ENCODE measurements at places on chromosomes 5 and 9.

- DNase-seq = no peak
Observed at GRCh38 chr5:96943799-96944198, 7.9 kb downstream of the LNPEP start.

- no peak for DNase-seq
Observed at GRCh38 chr9:23117616-23118015, 671.0 kb downstream of the DMRTA1 start.

DNA sequence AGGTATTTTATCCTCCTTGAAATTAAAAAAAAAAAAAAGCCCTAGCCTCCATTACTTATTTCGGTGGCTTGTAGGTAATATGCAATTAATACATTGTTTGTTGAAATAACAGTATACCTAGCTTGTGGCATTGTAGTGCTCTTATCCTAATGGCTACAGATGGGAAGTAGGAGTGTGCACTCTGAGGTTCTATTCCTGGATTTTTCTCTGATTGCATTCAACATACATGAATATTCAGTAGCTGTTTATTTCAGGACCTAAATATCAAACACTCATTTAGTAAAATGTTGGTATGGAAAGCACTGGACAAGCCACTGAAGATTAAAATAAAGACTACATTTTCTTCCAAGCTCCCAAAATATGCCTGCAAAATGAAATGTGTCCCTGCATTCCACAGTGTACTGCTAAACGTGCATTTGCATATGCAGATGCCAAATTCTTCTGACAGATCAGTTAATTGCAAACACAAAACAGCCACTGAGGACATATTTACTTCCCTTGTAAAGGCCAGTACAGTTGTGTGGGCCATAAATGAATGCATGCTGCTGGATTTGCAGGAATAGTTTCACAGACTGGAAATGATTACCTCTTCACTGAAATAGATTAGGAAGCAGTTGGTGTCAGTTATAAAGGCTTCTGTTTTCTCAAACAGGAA lies 826.1 kb downstream of the PRELID2 start:
- no peak for DNase-seq

- DNase-seq = no peak
Observed at GRCh38 chr5:51389577-51390463, 6.6 kb downstream of the ISL1 start.

- no peak for DNase-seq
Observed at GRCh38 chr9:79189511-79189924, 382.2 kb upstream of the TLE4 start.

DNA sequence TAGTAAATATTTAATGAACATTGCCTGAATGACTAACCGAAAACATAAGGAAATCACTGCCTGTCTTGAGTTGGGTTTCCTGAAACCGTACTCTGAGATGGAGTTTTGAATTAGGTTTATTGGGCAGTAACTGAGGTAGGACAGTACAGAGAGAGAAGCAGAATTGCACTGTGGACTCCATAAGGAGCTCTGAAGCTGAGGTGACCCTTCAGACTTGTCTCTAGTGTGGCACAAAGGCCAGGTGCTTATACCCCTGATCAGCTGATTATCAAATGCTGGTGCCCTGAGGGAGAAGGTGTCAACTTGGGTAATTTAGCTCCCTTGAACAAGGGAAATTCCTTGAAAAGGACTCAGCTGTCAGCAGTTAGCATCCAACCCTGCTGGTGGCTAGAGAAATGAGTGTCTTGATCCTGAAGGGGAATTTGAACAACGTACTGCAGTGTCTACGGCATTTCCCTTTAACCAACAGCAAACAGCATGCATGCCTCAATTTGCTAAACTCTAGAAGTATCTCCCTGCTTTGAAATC lies 135.0 kb upstream of the SMARCA2 start:
- DNase-seq = no peak

- no peak for DNase-seq
Observed at GRCh38 chr9:109801484-109801883, 21.5 kb downstream of the PALM2AKAP2 start.

DNA sequence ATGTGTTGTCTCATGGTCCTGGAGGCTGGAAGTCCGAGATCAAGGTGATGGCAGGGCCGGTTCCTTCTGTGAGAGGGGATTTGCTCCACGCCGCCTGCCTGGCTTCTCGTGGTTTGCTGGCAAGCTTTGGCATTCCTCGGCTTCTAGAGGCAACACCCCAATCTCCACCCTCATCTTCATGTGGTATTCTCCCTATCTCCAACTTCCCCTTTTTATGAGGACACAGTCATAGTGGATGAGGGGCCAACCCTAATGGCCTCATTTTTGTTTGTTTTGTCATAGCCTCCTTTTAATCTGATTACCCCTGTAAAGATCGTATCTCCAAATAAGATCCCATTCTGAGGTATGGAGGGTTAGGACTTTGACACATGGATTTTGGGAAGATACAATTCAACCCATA lies 41.7 kb upstream of the CLK4 start:
- DNase-seq = no peak

GRCh38 chr9:87285183-87285850 lies 212.3 kb upstream of the DAPK1 start:
- DNase-seq = no peak

DNA sequence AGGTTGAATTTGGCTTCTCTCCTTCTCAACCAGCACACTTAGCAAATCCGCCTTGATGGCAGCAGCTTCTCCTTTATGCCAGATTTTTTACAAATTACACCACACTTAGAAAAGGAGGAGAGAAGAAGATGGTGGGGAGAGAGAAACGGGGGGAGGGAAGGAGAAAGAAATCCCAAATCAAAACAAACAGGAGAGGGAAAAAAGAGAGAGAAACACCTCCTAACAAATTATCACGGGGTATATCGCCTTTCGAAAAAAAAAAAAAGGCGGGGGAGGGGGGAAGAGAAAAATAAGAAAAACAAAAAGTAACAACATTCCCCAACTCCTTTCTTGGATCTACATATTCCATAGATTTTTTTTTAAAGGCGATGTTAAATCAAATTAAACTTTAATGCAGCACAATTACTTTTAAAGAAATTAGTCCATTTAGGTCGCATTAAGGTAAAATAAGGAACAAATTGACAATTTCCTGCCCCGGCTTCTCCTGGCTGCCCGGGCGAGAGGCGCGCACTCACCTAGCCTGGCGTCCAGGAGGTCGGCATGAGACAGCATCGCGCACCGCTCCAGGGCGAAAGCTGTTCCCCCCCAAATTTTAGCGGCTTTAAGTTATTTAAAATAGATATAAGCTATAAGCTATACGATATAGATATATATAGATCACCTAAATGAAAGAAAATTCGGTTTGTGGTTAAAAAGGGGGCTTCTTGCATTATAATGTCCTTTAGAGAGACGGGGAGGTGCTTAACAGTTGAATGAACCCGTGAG lies at the start of gene OTP:
TSS of gene OTP (minus strand) at position 716 of the 765 bp plus-strand sequence. CDS start at position 552, 164 bp downstream.
- no peak for DNase-seq

GRCh38 chr9:137710704-137711103 lies 91.9 kb downstream of the EHMT1 start:
- DNase-seq = no peak

GRCh38 chr5:170293273-170293672 lies 4.3 kb downstream of the LCP2 start:
- peak; percentile 29 for DNase-seq

DNA sequence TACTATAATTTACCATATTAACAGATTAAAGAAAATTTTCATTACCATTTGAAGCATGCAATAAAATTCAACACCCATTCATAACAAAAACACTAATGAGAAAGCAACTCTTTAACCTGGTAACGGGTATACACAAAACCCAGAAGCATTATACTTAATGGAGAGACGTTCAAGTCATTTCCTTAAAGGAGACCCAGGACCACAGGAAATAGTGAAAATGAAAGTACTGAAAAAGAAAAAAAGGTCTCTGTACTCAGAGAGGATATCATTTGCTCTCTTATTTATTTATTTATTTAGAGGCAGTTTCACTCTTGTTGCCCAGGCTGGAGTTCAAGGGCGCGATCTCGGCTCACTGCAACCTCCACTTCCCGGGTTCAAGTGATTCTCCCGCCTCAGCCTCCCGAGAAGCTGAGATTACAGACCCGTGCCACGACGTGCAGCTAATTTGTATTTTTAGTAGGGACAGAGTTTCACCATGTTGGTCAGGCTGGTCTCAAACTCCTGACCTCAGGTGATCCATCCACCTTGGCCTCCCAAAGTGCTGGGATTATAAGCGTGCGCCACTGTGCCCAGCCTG lies 61.6 kb downstream of the SETX start:
- no peak for DNase-seq

- no peak for DNase-seq
Observed at GRCh38 chr5:150779397-150780186, 1.0 kb downstream of the SMIM3 start.

- no peak for DNase-seq
Observed at GRCh38 chr5:14286574-14287421, 143.7 kb downstream of the TRIO start.

- DNase-seq = no peak
Observed at GRCh38 chr5:166436872-166437271, 1854.6 kb upstream of the WWC1 start.

- DNase-seq = no peak
Observed at GRCh38 chr5:5183933-5184332, 43.8 kb downstream of the ADAMTS16 start.

- no peak for DNase-seq
Observed at GRCh38 chr5:104015765-104016164, 453.2 kb upstream of the NUDT12 start.

DNA sequence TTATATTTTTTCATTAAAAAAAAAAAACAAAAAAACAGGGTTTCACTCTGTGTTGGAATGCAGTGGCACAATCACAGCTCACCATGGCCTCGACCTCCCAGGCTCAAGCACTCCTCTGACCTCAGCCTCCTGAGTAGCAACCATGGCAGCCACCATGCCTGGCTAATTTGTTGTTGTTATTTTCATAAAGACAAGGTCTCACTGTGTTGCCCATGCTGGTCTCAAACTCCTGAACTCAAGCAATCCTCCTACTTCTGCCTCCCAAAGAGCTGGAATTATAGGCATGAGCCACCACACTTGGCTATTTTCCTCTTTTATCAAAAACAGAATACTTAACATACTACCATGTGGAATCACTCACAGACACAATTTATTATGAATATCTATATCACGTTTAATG lies 46.7 kb downstream of the UBAP2 start:
- DNase-seq = no peak
